G401 (cell line): ENCODE measurements at places on chromosomes 6 and 20. TPM values are rescaled to one million over a fixed set of nuclear protein-coding genes. Genes with fewer than 3 reads are reported as not detected.

DNA sequence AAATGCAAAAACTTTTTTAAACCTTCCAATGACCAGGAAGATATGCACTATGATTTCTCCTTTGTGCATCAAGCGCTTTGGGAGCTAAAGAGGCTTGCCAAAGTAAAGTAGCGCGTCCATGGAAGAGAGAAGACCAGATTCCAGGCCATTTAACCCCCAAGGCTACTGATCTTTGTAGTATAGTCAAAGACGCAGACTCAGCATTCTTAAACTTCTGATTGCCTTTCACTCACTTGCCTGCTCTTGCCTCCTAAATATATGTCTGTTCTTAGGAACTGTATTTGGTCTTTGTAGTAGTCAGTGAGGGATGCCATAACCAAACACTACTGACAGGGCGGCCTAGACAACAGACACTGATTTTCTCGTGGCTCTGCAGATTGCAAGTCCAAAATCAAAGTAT, 426.4 kb downstream of the PRKN start:
- DNase-seq, result no peak

- DNase-seq, result no peak
These were observed 58.0 kb downstream of the MYH7B start for GRCh38 chr20:35013421-35014411.

DNA sequence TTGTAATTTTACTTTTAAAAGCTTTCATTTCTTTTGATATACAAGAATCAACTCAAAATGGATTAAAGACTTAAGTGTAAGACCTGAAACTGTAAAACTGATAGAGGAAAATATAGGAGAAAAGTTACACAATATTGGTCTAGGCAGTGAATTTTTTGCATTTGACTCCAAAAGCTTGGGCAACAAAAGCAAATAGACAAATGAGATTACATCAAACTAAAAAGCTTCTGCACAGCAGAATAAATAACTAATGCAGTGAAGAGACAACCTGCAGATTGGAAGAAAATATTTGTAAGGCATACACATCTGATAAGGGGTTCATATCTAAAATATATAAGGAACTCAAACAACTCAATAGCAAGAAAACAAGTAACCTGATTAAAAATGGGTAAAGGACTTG, 3.0 kb downstream of the GABRR1 start:
- no peak for DNase-seq

GRCh38 chr6:62466607-62467006, 180.6 kb upstream of the KHDRBS2 start:
- DNase-seq, result no peak

The APCDD1L gene
- total RNA-seq, result not detected in 2 replicates

DNA sequence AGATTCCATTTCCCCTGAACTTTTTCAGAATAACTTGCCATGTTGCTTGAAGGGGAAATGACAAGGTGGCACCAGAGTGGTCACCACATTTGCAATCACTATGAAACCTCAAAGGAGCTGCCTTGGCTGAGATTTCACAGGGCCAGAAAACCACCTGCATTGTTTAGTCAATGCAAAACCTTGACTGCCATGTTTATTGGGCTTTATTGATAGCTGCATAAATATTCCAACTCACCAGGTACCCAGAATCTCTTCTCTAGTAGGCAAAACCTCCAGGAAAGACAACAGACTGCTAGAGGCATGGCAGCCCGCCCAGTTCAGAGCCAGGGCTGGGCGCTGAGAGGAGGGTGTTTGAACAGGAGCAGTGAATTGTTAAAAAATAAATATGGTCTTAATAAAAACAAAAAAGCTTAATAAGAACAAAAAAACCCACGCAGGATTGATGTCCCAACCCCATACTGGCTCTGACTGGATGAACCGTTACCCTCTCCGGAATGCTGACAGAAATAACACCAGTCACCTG, 375.6 kb downstream of the ZFAND3 start:
- no peak for DNase-seq

The ULBP1 gene
- total RNA-seq, result not detected in 2 replicates
